ENCODE measurements at places on chromosomes 13 and 19. TPM values are rescaled to one million over a fixed set of nuclear protein-coding genes. Genes with fewer than 3 reads are reported as not detected.

METTL21C gene
- not detected for total RNA-seq

SIGLEC8 gene
- not detected for total RNA-seq

ACP7 gene
- total RNA-seq: not detected

SWSAP1 gene
- total RNA-seq: 4.1 TPM

NTF4 gene
- total RNA-seq: not detected

ANGPTL4 gene
- 124 TPM for total RNA-seq
